ENCODE measurements at places on chromosomes 12 and 14.

GRCh38 chr14:54555651-54556050 is 11.3 kb upstream of the SAMD4A start:
- DNase-seq = no peak

GRCh38 chr12:25594376-25594775 is 41.3 kb upstream of the LMNTD1 start:
- DNase-seq = no peak

DNA sequence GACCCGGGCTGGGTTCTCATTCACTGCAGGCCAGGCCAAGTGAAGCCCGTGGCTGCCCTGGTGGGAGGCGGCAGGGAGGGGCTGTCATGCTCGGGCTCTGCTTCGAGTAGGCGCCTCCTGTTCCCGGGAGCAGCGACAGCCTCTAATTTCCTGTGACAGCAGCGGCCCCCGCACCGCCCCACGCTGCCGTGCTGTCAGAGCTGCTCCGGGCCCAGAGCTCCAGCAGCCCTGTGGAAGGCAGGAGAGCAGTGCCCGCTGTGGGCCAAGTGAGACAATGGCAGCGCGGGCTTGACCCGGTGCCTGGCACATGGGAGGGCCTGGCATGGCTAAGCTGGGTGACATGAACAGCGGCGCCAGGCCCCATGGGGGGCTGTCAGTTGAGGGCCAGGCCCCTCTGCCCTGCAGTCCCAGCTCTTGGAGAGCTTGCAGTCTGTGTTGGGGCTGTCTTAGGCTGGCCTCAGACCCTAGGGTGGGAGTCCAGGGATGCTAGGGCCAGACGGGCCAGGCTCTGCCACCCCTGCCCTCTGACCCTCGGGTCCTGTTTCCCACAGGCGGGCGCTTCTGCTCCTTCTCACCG is 5.1 kb downstream of the TRMT61A start:
- DNase-seq = no peak

DNA sequence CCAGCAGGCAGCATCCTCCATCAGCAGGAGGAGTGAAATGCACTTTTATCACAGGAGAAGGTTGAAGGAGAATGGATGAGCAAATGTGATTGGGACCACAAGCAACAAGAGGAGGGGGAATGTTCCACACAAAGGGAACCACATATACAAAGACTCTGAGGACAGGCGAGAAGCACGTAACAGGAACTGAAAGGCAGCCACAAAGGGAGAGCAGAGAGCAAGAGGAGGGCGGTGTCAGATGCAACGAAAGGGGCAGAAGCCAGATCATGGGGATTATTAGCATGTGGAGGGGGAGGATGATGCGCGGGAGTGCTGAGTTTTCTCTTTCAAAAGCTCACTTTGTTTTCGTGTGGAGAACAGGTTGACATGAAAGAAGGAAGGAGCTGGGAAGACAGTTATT is 241.1 kb downstream of the SPTSSA start:
- no peak for DNase-seq

- DNase-seq = no peak
These were observed 90.1 kb downstream of the PTPRR start for GRCh38 chr12:70830221-70831061.

DNA sequence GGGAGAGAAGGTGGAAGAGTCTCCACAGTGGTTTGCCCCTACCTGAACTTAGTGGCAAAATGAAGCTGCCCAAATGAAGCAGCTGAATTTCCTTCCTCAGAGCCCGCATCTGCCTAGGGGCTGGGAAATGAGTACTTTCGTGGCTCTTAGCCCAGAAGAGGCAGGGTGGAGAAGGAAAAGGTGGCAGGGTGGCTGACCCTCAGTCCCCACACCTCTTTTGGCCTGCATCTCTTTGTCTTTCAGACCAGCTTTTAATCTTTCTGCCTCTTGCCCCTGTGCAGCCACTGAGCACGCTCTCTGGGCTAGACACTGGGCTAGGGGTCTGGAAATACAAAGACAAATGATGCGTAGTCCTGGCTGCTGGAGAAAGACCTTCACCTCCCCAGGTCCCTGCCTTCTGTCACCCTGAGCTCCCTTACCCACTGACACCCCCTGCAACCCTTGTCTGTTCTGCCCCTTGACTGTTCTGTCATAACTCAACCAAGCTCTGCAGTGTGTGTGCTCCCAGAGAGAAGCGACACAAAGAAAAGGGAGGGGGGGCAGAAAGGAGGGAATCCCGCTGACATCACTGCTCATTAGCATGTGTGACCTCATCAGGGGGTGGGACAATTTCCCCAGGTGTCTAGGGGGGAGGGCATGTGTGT is 371 bp upstream of the REM2 start:
- no peak for DNase-seq

DNA sequence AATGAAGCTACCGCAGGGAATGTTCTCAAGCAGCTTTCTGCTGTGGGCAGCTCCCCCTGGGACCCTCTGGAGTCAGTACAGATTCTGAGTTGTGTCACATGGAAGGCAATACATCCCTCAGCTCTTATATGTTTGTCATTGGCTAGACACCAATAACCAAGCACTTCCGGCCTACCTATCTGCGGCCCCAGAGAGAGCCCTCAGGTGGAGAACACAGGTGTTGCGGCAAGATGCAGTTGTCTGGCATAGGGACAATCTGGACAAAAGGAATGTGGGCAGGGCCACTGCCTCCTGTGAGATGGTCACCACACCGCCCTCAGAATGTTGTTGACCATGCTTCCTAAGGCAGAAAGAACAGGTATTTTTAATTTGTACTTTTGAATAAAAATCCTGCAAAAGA is 118.7 kb downstream of the BRMS1L start:
- DNase-seq = no peak

- DNase-seq = no peak
These were observed 33.5 kb downstream of the ISCA2 start for GRCh38 chr14:74526854-74527585.

GRCh38 chr12:94457311-94457710 is 2.4 kb downstream of the CEP83 start:
- no peak for DNase-seq

DNA sequence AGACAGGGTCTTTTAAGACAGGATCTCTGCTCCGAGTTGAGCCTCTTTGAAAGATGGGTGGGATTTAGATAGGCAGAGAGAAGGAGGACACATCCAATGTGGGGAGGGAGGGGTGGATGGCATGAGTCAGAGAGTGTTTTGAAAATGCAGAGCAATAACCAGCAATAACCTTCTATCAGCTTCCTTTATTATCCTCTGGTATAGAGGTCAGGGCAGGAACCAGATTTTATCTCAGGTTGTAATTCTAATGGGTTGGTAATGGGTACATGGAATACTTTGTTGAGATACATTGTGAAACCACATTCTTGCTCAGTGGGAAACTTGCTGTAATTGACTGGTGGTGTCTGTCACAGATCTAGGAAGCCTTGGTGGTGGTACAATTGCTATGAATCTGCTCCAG is 37.6 kb upstream of the CCDC63 start:
- DNase-seq = no peak

DNA sequence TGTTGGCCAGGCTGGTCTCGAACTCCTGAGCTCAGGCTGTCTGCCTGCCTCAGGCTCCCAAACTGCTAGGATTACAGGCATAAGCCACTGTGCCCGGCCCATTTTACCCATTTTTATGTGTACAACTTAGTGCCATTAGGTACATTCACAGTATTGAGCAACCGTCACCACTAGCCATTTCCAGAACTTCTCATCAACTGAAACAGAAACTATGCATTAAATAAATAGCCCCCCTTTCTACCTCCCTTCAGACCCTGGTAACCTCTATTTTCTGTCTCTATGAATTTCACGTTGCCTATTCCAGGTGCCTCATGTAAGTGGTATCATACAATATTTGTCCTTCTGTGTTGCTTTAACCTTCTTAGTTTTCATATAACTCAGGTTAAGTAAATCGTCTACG is 15.9 kb downstream of the ZCRB1 start:
- DNase-seq = no peak

- DNase-seq = peak; percentile 74
These were observed 1.7 kb downstream of the CYP27B1 start for GRCh38 chr12:57765003-57765697.

DNA sequence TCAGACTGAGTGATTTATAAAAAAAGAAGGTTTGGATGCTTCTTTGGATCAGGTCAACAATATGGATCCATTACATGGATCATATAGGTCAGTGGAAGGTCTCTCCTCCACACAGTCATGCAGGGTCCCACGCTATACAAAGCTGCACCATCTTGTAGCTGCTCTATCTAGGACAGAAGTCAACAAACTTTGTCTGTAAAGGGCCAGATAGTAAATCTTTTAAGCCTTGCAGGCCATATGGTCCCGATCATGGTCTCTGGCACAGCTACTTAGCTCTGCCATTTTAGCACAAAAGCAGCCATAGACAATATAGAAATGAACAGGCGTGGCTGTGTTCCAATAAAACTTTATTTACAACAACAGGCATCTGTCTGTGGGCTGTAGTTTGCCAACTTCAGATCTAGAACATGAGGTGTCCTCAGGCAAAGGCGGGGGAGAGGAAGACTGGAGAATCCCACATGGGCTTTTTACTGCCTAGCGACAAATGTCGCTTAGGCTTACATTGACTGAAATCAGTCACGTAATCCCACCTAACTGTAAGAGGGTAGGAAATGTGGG is 36.7 kb downstream of the TMEM233 start:
- no peak for DNase-seq

DNA sequence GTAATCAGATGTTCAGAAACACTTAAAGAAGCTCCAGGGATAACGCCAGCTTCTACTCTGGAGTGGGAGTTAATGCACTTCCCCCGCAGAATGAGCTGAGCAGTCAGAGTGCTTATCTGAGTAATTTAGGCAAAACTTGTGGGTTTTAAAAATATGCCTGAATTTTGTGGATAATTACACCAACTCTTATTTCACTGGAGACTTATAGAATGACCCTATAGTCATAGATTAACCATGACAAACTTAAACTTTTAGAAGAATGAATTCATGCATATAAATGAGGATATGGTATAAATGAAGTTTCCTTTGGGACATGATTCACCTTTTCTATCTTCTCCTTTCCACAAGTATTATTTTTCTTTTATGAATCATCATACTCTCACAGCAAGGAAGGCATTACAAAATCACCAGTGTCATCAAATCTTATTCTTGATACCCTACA is 241.1 kb upstream of the FBXO33 start:
- no peak for DNase-seq

- no peak for DNase-seq
These were observed 381.6 kb downstream of the FOXG1 start for GRCh38 chr14:29148221-29148620.

DNA sequence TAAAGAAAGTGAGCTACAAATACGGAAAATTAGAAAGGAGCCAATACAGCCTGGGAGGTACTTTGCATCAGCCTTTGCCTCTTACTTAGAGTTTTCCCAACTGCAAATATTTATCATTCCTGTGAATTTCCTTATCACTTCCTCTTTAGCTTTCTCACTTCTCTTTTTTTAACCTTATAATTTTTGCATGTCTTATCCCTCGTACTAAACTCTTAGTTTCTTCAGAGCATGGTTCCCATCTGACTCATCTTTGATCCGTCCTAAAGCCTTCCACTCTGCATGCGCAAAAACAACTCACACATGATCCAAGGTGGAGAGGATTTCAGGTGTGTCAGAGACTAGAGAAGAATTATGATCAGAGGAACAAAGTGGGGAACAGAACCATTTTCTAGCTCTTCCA is 9.6 kb upstream of the SNAPC1 start:
- DNase-seq = no peak

DNA sequence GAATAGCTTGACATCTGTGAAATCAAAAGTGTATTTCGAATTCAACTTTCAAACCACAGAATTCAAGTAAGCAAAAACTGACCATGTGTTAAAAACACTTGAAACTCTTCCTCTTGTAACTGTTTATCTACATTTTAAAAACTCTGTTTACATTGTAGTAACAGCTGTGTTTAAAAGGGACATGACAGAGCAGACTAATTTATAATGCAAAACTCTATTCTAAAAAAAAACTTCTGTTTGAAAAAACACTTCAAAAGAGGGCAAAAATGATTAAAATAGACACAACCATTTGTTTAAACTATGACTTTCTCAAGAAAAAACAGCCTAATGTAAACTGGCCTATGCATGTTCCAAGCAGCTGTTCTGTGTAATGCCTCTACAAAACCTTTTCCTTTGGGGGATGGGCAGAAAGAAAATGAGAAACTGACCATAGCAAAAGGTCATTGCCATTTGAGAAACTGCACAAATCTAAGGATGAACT is 149.1 kb upstream of the HMGA2 start:
- no peak for DNase-seq

GRCh38 chr12:120574106-120574505 is 7.1 kb downstream of the POP5 start:
- DNase-seq = no peak

All from stimulated activated effector memory CD8-positive, alpha-beta T cell treated with anti-CD3 and anti-CD28 coated beads, Interleukin-12 subunit alpha, Interleukin-12 subunit beta, amount 100 ng/mL, for 72 hours (primary cell).